ENCODE measurements at places on chromosomes 3 and 15.

DNA sequence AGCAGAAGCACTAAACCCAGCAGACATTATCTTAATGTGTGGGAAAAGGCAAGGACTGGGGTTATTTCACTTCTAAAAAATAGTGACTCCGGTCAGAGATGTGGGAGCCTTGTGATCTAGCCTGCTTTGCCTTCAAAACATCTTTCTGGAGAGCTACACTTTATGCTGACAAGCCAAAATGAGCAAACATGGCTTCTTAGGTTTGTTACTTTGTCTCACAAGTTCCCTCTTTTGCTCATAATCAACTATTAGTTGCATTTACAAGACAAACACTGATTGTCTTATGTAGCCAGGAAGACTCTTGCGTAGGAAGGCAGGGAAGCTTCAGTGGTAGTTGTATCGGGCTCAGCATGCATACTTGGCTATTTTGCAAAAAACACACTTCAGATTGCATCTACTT is 129.2 kb downstream of the NUP210 start:
- no peak for DNase-seq

DNA sequence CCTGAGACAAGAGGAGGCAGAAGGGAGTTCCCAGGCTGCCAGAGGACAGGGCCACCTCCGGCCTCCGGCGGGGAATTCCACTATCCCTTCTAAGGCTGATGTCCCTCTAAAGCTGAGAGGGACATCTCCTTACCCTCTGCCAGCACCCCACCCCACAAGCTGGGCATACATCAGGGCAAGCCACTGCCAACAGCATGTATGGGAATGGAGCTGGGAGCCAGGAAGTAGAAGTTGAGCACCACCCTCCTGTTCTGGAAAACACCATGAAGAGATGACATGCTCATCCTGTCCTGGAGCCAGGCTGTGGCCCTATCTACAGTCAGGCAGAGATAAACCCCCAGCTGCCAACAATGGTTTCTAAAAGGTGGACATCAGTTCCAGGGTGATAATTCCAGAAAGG is 7.1 kb downstream of the PLCD1 start:
- DNase-seq, result no peak

DNA sequence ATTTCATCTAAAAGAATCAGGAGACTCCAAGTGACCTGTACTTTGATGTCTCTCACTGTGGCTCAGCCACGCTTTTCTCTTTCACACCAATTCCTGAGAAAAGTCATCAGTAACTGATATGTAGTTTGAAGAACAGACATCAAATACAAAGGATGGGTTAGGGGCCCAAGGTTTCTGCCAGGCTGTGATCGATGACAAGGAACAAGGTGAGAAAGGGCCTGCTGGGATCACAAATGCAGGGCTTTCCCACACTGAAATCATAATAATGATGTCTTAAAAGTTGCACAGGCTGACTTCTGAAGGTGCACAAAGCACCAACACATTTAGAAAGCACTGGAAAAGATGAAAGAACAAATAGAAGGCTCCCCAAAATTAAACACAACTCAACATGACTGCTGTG is 396.9 kb downstream of the MAGI1 start:
- no peak for DNase-seq

- no peak for DNase-seq
These were observed 84.8 kb upstream of the LINGO1 start for GRCh38 chr15:77717333-77717990.

- no peak for DNase-seq
These were observed 105.9 kb upstream of the TSC22D2 start for GRCh38 chr3:150302246-150302645.

GRCh38 chr15:70358011-70358819 is 260.5 kb upstream of the TLE3 start:
- no peak for DNase-seq

DNA sequence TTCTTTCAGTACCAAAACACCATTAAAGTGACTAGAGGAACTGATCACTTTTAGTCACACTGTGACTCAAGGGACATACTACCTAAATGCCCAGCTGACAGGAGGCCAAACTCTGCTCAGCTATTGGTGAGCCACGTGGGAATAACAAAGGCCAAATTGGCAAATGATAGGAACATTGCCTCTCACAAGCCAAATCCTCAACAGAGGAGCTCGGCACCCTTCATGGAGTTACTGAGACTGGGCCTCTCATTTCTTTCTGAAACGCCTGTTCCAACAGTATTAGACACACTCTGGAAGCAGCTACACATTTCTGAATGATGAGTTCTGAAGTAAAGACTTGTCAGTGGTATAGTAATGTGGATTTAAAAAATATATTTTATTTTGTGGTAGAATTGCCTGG is 166.0 kb upstream of the COL8A1 start:
- DNase-seq, result no peak

- no peak for DNase-seq
These were observed 32.2 kb downstream of the RIOX2 start for GRCh38 chr3:97940034-97940433.

GRCh38 chr15:70514251-70514650 is 249.1 kb downstream of the UACA start:
- DNase-seq, result no peak

GRCh38 chr3:176587089-176587488 is 610.2 kb downstream of the TBL1XR1 start:
- DNase-seq, result no peak

GRCh38 chr15:63597821-63598220 is 634 bp downstream of the FBXL22 start:
- DNase-seq, result no peak

DNA sequence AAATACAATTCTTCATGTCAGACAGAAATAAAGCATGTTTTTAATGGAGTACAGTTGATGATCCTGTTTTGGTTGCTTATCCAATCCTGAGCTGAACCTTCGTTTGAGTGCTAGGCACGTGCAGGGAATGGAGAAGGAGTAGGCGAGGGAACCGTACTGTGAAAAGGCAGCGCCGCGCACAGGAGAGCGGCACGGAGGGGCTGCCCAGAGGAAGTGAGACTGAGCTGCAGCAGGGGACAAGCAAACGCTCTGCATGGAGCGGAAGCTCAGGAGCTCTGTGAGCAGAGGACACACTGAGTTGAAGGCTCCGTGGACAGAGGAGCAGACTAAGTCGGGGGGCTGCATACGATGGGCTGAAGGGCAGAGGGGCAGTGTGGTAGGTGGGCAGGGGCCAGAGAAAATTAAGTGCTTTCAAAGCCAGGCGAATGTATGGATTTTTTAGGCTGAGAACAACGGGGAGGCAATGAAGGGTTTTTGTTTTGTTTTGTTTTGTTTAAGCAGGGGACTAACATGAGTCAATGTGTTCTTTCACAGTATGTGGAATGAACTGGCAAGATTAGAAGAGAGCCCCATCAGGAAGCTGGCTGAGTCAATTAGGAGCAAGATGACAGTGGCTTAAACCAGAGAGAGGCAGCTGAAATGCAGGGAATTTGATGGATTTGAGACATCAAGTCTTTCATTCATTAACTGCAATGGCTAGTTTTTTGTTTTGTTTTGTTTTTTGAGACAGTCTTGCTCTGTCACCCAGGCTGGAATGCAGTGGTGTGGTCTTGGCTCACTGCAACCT is 23.8 kb upstream of the TM2D3 start:
- no peak for DNase-seq

DNA sequence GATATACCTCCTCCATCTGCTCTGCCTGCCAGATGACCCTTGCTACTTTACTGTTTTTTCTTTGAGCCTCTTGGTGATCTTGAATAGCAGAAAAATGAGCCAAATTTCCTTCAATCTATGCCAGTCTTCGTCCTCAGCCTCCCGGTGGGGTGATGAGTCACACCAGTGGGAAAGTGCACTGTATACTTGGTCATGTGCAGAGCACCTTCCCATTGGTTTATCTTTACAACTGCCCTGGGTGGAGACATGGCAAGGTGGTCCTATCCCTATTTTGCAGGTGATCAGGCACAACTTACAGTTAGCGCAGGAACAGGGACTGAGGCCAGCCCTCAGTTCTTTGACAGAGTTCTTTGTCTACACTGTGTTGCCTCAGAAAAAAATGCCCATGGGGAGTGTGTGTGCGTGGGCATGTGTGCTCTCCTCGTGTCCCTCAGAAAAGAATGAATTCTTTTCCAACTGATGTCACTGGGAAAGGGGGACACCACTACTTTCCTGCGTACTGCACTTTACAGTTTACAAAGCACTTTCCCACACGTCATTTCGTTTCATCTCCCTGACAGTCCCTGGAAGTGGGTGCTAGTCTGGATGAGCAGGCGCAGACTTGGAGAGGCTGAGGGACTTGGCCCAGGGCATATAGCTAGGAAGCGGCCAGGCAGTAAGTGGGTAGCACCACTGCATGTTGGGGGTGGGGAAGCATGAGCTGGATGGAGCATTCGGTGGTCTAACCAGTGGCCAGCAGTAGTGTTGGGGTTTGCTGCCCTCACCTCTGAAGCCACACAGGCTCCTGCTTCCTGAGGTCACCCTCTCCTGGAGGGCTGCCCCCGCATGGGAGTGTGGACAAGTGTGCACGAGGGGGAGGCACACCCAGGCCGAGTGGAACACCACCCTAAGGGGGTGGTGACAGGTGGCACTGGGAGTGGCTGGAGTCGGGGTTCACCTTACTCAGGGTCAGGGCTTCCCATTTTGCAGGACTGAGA is 24.1 kb downstream of the SMAD3 start:
- DNase-seq, result no peak

DNA sequence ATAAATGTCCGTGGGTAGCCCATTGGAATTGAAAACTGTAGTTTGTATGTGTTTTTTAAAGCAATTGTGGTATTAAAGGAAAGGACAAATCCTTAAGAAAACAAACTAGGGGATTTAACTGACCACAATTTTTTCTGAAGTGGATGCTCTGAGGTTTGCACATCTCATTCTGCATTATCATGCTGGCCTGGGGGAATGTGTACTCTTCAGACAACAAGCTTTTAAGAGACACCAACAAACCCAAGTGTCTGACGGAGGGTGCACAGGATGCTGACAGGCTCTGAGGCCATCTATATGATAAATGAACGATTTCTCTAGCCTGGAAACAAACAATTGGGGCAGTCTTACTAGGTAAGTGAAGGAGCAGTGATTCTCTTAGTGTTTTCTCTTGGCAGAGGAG is 9.1 kb downstream of the LINS1 start:
- no peak for DNase-seq

DNA sequence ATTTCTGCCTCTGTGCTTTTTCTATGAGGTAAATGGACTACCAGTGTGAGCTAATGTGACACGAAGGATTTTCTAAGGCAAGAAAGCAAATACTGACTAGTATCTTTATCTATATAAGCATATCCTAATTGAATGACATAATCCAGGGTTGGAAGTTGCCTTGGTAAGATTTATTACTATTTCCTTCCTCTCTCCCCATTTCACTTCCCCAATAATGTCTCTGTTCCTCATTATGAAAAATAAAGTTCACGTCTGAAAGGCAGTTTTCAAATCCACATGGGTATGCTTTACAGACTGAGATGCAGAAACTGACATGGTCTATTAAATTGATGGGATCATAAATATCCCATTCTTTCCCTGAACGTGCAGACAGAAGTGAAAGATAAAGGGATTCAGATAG is 86.0 kb downstream of the DTWD1 start:
- DNase-seq, result no peak

- no peak for DNase-seq
These were observed 32.7 kb downstream of the EBLN2 start for GRCh38 chr3:73094129-73094528.

DNA sequence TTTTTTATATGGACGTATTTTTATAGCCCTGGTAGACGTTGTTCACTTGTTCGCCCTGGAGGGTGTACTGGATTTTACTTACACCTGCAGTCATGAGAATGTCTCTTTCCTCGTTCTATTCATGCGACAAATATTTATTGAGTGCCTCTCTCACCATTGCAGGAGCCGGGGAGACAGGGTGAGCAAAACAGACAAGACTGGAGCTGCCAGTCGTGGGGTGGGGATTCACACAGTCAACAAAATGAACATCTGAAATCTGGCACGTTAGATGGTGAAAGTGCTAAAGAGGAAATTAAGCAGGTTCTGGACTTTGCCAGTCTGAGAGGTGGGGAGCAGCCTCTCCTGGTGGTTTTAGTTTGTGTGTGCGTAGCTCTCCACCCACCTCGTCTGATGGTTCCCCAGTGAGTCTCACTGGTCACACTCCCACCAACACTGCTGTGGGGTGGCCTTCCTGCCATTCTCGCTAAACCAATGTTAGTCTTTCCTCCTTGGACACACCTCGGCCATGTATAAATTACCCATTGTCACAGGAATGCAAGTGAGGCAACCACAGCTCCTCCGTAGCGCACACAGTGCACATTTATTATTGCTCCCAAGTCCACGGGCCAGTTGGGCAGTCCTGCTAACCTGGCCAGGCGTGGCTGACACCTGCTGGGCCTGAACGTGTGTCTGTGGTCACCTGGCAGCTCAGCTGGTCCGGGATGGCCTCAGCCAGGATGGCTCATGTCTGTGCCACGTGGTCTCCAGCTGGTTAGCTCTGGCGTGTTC is 31.5 kb downstream of the FBLN2 start:
- no peak for DNase-seq

- DNase-seq, result no peak
These were observed 56.0 kb upstream of the MME start for GRCh38 chr3:155024006-155024638.

GRCh38 chr3:179948740-179949139 is 88.0 kb downstream of the PEX5L start:
- no peak for DNase-seq

DNA sequence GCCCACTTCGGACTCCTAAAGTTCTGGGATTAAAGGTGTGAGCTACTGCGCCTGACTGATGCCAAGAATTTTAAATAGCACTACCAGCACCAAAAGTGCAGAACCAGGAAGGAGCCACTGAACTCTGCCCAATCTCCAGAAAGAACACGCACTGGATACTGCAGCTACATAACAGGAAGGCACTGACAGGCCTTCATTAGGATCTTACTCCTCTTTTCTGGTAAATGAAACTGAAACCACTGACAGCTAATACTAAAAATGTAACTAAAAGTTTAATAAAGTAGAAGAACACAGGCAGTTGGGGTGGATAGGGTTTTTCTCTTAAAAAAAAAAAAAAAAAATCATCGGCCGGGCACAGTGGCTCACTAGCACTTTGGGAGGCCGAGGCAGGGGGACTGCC is 74.1 kb upstream of the CHRM5 start:
- no peak for DNase-seq

- DNase-seq, result no peak
These were observed 208.4 kb upstream of the TRIM42 start for GRCh38 chr3:140469491-140469890.

- DNase-seq, result no peak
These were observed at the start of gene TUSC7 for GRCh38 chr3:116709479-116709878. Gene TUSC7, plus strand, starts transcription at chr3:116709779.

DNA sequence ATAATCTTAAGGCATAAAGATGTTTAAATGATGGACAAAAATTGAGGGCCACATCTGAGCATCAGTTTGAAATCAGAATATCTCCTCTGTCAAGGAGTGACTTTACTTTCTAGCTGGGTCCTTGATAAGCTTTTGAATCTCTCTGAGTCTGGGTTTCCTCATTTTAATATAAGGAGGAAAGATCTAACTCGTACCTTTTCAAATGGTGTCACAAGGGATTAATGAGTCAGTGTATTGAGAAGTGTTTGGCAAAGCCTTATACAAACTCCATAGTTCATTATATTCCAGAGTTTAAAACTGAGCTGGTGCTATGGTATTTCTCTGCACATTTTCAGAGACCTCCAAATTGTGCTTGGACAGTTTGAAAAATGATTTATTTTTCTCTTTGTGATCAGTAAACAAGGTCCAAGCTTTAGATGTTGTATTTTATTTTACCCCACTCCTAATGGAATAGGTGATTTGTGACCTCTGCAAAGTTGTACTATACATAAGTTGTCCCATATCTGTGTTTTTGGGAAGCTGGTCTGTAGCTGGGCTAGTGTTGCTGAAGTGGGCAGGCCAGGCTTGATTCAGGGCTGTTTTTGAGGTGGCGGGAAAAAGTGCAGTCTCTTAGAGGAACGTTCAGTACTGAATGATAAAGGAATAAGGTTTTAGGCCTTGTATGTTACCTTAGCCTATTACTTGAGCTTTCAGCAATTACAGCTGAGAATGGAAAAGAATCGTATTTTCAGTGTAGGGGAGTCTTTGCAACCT is 5.6 kb downstream of the FNDC3B start:
- no peak for DNase-seq

All from NCI-H187 (cell line).